ENCODE measurements at places on chromosomes 16 and 17.

- DNase-seq, result no peak
Observed at GRCh38 chr16:28596840-28597691, at the start of gene SULT1A2. Gene SULT1A2 (minus strand): TSS chr16:28597050. CDS start chr16:28595930, 1,120 bp downstream.

- no peak for DNase-seq
Observed at GRCh38 chr17:8801135-8801840, 2.1 kb upstream of the MFSD6L start.

GRCh38 chr17:73909186-73909585 lies 264.9 kb upstream of the SDK2 start:
- DNase-seq, result no peak

DNA sequence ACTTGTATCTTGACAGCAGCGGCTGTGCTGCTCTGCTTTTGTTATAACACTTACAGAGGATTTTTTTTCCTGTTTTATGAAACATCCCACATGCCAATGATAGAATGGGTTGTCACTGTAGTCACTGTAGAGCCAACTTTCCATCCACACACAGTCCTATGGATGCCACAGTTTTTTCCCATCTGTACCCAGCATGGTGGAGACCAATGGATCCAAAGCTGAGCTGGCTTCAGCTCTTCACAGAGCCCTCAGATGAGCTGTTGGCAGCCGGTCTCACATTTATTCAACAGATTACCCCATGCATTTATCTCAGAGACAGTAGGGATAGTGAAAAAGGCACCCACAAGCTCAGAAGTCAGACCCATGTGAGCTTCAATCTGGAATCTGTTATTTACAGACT lies 91.4 kb upstream of the CACNG5 start:
- DNase-seq, result no peak

GRCh38 chr17:18381158-18381952 lies 3.8 kb downstream of the EVPLL start:
- no peak for DNase-seq

GRCh38 chr16:14641926-14642325 lies 9.2 kb downstream of the BFAR start:
- DNase-seq, result no peak

- DNase-seq, result no peak
Observed at GRCh38 chr17:51997723-51998122, 160.8 kb downstream of the CA10 start.

GRCh38 chr17:2176499-2177169 lies 121.7 kb downstream of the HIC1 start:
- no peak for DNase-seq

- no peak for DNase-seq
Observed at GRCh38 chr16:84953190-84953746, 58.1 kb downstream of the ZDHHC7 start.

- no peak for DNase-seq
Observed at GRCh38 chr16:74253161-74253938, 43.3 kb upstream of the PSMD7 start.

GRCh38 chr17:15782866-15783265 lies 50.8 kb downstream of the TBC1D26 start:
- DNase-seq, result no peak

GRCh38 chr17:74485022-74485743 lies 18.7 kb downstream of the CD300A start:
- no peak for DNase-seq

GRCh38 chr16:29837841-29838240 lies 17.6 kb downstream of the MVP start:
- DNase-seq, result no peak

- DNase-seq, result no peak
Observed at GRCh38 chr16:85350973-85351372, 238.7 kb upstream of the CIBAR2 start.

- DNase-seq, result no peak
Observed at GRCh38 chr16:968620-969019, 2.2 kb downstream of the LMF1 start.

DNA sequence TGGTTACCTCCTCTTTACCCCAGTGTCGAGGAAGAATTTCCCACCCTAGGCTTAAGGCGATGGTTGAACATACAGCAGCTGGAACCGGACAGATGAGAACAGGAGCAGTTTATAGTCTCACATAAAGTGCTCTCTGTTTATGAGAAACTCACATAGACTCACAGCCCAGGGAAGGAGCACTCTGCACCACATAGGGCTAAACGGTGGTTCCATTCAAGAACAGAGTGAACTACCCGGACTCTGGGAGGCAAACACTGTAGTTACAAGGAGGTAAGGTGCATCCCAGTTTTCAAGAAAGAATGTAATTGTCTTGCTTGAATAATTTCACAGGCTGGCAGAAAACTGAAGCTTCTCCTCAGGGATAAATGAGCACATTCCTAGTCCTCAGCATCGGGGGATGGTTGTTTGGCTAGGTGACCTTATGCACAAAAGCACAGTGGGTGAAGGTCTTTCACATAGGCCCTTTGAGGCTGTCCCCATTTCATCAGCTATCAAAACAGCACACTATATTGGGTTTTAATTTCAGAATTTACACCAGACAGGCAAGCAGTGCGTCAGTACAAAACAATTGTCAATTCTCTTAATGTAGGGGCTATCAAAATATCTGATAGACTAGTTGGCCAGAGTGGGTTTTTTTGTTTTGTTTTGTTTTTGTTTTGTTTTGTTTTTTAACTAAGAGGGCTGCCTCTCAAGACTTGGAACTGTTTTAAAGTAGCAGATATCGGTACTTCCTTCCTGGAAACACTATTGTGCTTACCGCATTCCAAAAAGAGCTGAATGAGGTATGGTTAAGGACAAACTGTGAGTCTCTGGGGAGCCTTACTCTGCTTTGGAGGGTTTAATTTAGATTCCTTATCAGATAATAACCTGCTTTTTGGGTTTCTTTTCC lies 918.1 kb upstream of the CDH8 start:
- no peak for DNase-seq

- no peak for DNase-seq
Observed at GRCh38 chr17:80225230-80225629, 5.0 kb downstream of the SLC26A11 start.

DNA sequence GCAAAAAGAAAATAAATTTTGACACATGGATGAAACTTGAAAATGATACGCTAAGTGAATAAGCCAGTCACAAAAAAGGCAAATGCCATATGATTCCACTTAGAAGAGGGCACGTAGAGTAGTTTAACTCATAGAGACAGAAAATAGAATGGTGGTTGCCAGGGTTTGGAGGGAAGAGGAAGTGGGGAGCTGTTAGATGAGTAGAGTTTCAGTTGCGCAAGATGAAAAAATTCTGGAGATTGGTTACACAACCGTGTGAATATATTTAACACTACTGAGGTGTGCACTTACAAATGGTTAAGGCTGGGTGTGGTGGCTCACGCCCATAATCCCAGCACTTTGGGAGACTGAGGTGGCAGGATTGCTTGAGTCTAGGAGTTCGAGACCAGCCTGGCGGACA lies 93.4 kb upstream of the TMEM132E start:
- DNase-seq, result no peak

DNA sequence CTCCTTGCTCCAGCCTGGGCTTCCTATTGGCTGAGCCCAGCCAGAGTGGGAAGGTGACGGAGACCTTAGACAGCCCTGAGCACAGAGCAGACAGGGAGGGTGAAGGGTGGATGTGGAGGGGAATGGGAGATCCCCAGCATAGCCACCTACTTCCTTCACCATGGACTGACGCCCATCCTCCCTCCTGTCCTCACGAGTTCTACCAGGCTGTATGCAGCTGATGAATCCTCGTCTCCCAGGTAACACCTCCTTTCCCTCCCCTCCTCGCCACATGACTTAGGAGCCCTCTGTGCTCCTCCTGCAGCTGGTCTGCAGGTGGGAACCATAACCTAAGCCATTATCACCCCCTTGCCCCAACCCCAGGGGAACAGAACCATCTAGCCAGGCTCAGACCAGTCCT lies 9.0 kb upstream of the CRHR1 start:
- no peak for DNase-seq

- DNase-seq, result no peak
Observed at GRCh38 chr16:24577167-24577566, 37.8 kb downstream of the RBBP6 start.

DNA sequence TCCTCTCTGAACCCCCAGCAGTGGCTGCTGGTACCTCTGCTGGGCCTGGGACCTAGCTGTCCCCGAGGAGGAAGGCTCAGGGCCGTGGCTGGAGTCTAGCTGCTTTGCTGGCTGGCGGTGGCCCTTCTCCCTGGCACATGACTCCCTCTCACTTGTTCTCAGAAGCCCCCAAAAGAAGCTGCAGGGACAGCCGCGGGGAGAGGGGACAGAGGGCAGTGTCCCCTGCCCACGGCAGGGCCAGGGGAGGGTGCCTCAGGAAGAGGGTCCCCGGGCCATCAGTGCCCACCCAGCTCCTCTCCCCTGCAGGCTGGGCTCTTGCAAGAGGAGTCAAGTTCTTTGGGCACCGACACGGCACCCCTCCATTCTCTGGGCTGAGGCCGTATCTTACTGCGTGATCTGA lies 46.6 kb downstream of the VAC14 start:
- no peak for DNase-seq

All from stimulated activated CD8-positive, alpha-beta memory T cell treated with anti-CD3 and anti-CD28 coated beads, Interleukin-7, amount 100 ng/mL, for 4 hours (primary cell).